ENCODE measurements at places on chromosomes 11 and 22.

- no peak for DNase-seq
Observed at GRCh38 chr11:9396310-9396709, 11.9 kb downstream of the IPO7 start.

DNA sequence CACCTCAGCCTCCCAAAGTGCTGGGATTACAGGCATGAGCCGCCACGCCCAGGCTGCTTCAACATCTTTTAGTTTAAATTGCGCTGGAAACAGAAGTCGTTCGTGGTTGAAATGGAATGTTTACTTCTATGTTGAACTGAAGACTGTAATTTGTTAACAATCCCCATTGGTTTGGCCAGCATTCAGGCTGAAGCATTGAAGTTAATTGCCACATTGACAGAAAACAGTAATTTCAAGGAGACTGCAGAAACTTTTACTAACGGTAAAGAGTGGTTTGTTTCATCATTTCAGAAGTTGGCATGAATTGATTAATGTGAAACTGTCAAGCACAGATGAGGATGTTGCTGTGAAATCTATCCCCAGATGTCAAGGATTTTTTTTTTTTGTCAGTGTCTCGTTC, 14.2 kb downstream of the AP5B1 start:
- no peak for DNase-seq

- no peak for DNase-seq
Observed at GRCh38 chr11:78334109-78334508, 83.5 kb downstream of the GAB2 start.

GRCh38 chr11:32913445-32913844, 20.8 kb downstream of the QSER1 start:
- no peak for DNase-seq

DNA sequence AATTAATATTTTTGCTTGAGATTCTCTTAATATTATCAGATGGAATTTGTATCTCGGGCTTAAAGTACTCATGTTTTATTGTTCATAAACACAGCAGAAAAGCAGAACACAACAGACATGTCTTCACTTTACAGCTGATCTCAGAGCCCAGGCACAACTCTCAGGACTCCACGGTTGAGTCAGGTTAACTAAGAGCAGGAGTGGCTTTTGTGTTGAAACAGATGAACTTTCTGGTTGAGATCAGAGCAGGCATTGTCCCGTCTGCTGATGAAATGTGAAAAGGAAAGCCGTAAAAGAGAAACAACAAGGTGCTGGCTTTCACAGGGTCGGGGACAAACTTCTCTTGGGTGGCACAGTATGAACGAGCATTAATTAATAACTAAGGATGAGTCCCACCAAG, 49.0 kb downstream of the JHY start:
- DNase-seq, result no peak

- DNase-seq, result peak; percentile 29
Observed at GRCh38 chr11:25981998-25982397, 349.9 kb upstream of the ANO3 start.

DNA sequence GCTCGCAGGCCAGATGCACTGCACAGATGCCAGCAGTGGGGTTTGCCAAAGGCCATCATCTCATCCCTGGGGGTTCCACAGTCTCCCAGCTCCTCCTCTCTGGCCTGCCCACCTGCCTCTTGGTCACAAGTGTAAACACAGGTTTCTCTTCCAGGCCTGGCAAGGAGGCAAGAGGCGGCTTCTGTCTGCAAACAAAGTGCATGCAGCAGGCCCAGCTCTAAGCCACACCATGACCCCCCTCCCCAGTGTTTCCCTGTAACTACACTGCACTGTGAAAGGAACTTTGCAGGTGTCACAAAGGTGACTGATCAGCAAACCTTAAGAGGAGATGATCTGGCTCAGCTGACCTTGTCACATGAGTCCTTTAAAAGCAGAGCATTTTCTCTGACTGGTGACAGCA, 26.2 kb upstream of the SHISAL1 start:
- DNase-seq, result no peak

DNA sequence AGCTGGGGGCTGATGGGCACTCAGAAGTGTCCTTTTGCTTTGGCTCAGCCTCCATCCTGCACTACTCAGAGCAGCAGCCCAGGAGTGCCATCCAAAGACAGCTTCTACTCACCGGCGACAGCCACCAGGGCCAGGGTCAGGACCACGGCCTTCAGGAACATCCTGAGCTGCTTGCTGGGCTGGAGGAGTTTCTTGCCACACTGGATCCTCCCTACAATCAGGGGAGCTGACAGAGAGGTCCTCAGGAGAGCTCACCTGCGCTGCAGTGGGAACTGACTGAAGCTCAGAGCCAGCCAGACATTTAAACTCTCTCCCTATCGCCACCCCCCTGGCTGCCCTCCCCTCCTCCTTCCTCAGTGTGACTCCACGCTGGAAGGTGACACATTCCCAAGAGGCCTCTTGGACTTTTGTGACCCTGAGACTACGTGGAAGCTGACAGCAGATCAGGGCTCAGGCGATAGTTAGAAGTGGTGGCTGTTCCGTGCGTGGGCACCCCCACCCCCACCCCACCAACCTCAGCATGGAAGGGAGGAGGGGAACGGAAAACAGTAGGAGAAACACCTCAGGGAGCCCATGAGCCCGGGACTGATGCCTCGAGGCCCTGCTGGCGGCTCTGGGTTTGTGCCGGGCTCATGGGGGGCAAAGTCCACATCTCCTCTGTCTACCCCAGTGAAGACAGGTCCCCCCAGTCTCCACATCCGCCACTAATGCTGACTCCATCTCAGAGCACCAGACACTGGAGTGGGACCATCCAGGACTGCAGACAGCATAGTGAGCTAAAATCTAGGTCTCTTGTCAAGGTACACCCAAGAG, at the start of gene APOA4:
APOA4 (minus strand) TSS at position 274 of the 813 bp plus-strand sequence; CDS start at position 161, 113 bp downstream.
- no peak for DNase-seq

DNA sequence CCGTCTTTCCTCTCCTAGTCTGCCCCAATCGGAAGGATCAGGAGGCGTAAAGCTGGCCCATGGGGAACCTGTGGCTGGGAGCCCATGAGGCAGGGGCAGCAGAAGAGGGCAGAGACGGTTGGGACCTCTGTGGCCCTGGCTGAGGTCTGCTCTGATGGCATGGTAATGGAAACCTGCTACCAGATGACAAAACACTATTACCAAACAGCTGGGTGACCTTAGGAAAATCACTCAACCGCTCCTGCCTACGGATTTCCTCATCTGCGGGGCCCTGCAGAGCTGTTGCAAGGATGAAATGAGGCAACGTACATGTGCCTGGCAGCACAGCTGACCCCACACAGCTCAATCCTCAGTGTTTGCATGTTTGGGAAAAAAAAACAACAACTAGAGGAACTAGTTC, 4.6 kb downstream of the AP5B1 start:
- peak; percentile 51 for DNase-seq

DNA sequence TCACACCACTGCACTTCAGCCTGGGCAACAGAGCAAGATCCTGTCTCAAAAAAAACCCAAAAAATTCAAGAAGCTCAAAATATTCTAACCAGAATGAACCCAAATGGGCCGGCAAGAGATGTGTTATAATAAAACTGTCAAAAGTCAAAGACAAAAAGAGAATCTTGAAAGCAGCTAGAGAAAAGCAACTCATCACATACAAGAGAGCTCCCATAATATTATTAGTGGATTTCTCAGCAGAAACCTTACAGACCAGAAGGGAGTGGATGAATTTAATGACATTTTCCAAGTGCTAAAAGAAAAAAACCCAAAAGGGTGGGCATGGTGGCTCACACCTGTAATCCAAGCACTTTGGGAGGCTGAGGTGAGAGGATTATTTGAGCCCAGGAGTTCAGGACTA, 22.9 kb upstream of the HORMAD2 start:
- DNase-seq, result no peak

DNA sequence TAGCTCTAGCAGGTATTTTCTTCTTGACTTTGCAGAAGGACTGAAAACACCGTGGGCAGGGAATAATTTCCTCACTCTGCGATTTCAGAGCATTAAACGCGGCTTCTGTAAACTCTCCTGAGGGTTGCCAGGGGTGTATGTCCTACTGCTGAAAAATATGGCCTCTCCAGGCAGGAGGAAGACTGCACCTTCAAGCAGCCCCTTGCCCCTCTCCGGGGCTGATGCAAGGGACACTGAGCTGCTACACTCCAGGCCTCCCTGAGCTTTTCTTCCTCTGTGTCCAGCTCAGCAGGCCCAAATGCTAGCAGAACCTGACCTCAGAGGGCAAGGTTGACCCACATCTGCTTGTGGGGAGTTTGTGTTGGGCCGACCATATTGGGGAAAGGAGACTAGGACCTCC, 2.2 kb downstream of the CD6 start:
- no peak for DNase-seq

DNA sequence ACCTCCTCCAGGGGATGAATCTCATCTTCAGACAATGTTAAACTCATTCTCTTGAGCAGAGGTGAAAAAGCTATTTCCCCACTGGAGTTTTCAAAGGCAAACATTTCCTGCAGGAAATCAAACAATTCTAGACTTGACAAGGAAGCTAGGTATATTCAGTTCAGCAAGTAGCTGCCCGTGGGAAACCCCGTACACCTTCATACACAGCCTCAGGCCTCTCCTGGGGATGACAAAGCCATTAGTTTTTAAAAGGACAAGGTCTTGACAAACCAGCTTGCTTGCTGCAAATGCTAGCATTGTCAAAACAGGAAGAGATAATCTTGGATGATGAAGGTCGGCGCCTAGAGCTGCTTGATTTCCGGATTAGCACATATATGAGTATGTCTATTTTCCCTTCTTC, 1630.8 kb upstream of the TENM4 start:
- no peak for DNase-seq

DNA sequence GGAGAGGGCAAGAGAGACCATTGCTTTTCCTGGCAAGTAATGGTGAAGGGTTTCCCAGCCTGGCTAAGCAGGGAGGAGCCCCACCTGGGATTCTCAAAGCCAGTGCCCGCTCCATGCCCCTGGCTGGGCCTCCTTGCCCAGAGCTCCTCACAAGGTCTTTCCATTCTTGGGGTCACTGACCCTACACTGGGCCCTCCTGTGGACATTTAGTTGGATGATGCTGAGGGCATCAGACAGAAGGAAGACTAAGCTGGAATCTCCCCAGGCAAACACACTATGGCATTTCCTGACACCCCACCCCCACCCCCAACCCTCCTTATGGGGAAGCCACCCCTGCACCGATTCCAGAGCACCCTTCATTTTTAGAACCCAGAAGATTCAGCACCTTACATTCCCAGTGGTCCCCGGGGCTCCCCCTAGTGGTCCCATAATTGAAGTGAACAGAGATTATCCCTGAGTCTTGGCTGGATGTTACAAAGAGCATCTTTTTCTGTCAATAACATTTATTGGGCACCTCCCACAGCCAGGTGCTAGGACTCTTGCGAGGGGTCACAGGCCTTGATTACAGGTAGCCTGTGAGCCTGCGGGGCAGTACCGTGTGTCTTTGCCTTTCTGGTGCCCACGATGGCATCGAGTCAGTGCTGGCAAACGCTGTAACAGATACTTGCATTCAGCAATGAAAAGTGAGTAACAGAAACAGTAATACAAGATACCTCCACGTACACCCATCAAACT, 548.5 kb downstream of the BUD13 start:
- DNase-seq, result no peak

GRCh38 chr22:36467946-36468345, 13.5 kb downstream of the TXN2 start:
- peak; percentile 73 for DNase-seq

- DNase-seq, result no peak
Observed at GRCh38 chr11:44681698-44682097, 45.1 kb upstream of the TSPAN18 start.

DNA sequence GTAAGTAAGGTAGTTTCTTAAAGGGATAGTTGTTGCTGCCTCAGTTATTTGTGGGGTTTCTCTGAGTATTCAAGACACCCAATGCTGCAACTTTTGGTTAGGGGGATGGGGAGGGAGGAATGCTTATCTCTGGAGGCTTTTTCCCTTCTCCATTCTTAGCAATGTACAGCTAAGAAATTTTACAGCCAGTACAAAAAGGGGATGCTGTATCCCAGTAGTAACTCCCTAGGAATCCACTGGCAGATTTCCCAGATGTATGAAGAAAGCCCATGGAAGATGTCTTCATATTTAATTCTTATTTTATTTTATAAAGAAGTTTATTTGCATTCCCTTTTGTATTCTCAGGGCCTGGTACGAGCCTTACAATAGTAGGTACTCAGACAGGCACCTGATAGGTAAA, 154.8 kb downstream of the ENTHD1 start:
- DNase-seq, result no peak

DNA sequence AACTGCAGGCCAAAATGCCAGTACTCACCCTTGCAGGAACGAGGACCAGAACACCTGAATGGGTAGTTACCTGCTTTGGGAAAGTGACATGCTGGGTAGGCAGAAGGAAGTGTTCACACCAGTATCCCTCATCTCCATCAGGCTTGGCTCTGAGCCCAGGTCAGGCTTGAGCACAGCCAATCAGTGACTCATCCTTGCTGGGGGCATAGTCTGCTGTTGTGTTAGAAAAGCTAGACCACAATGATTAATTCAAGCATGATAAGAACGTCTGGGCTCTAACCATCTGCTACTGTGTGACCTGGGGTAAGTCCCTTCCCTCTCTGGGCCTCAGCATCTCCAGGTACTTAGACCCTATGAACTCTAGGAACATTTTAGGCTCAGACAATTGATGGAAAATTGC, 450.4 kb downstream of the MIAT start:
- DNase-seq, result no peak

GRCh38 chr11:4798427-4799183, 5.6 kb downstream of the OR52R1 start:
- DNase-seq, result no peak

GRCh38 chr11:94749369-94749768, 18.8 kb upstream of the AMOTL1 start:
- no peak for DNase-seq

- no peak for DNase-seq
Observed at GRCh38 chr11:70555078-70555477, 156.7 kb downstream of the CTTN start.

DNA sequence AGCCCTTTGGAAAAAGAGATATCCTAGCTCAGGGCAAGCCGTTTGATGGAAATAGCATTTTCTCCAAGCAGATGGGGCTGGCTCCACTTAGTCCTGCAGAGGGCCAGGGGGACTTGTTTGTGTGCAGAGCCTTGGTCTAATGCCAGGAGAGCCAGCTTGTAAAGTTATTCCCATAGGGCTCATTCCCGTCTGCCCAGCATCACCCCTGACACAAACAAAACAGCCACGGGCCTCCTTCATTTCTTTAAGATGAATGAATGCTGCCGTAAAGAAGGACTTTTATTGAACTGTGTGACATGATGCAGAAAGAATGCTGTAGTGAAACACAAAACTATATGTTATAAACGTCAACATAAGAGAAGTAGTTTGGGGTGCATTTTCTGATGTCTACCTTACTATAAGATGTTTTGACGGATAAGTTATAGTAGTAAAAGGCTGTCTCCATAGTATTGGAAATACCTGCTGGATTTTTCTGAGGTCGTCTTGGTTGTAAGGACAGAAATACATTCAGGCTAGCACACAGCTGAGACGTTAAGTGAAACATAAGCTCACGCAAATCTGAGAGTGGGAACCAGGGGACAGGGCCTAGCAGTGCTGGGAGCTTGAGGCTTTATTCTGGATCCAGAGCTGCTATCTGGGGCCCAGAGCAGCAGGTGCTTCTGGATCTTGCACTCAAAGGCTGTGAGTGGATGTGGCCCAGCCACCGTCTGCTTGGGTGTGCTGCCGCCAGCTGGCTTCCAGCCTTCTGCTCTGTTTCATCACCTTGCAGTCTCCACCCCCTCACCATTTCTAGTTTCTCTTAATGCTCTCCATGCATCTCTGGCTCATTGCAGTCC, 53.3 kb downstream of the NCAM1 start:
- peak; percentile 67 for DNase-seq
